ENCODE measurements at places on chromosomes 4 and X. TPM values are rescaled to one million over a fixed set of nuclear protein-coding genes. Genes with fewer than 3 reads are reported as not detected.

- no peak for DNase-seq
Observed at GRCh38 chr4:101259876-101260275, 87.5 kb downstream of the PPP3CA start.

DNA sequence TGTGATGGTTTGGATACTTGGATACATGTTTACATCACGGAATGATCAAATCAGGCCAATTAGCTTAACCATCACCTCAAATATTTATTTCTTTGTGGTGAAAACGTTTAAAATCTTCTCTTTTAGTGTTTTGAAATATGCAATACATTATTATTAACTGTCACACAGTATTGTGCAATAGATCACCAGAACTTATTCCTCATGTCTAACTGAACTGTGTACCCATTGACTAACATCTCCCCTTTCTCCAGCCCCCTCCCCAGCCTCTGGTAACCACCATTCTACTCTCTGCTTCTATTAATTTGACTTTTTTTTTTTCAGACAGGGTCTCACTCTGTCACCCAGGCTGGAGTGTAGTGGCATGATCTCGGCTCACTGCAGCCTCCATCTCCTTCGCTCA is 471.9 kb downstream of the BCOR start:
- no peak for DNase-seq

DNA sequence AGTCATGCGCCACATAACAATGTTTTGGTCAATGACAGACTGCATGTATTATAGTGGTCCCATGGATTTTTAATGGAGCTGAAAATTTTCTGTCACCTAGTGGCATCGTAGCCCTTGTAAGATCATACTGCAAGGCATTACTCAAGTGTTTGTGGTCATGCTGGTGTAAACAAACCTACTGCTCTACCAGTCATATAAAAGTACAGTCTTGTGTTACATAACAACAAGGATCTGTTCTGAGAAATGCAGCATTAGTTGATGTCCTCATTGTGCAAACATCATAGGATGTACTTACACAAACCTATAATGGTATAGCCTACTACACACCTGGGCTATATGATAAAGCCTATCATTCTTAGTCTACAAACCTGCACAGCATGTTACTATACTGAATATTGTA is 34.6 kb downstream of the COX18 start:
- DNase-seq: no peak

DNA sequence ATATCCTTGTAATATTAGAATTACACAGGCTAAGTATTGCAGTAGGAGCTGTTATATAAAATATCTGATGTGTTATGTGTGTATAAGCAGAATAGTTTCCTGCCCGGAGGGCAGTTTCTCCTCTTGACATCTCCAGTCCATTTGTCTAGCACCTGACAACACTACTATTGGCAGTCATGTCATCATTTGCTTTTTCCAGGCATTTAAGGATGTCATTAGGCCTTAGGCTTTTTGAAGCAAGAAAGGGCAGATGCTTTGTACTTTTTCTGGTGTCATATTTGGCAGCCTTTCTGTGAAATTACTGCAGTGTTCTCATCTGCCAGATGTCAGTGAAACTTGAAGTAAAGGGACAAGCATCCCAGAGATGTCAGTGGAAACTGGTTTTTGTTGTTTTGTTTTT is 2017.6 kb upstream of the IGFBP7 start:
- no peak for DNase-seq

GRCh38 chr4:89682808-89683207 is 154.2 kb downstream of the SNCA start:
- no peak for DNase-seq

DNA sequence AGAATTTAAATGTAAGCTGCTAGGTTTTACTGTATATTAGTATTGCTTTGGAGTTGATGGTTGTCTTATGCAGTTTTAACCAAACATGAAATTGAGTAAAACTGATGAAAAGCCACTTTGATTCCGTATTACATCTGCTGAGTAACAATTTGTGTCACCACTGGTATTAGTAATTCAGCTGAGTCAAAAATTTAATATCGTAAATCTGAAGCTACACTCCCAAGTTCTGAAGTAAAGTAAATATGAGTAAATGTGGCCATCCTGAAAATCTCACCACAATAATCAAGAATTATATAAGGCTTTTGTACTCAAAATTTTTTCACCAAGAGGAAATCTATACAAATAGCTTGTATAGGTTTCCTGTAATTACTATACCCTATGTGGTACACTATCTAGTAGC is 142.3 kb downstream of the STPG2 start:
- DNase-seq: no peak

- DNase-seq: no peak
Observed at GRCh38 chr4:866761-867390, 40.9 kb upstream of the CPLX1 start.

Gene FREM3
- 0.25 TPM for total RNA-seq

All from CD4-positive, CD25-positive, alpha-beta regulatory T cell (primary cell).